Smooth muscle cell of the brain vasculature (primary cell): ENCODE measurements at places on chromosomes 12 and 14.

DNA sequence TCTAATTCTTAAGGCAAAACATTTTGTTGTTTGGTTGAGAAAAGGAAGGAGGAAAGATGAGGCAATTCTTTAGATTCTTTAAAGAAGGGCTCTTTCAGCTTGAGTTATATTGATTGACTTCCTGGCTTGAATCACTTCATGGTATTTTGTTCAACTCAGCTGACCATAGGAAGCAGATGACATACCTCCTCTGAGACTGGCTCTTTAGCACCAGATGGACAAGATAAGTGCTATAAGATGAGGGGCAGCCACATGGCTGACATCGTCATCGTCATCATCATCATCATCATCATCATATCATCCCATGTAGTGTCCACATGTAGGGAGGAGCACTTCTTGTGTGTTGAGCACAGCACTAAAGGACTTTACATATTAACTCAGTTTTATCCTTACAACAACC lies 81.3 kb downstream of the SSPN start:
- DNase-seq: no peak

DNA sequence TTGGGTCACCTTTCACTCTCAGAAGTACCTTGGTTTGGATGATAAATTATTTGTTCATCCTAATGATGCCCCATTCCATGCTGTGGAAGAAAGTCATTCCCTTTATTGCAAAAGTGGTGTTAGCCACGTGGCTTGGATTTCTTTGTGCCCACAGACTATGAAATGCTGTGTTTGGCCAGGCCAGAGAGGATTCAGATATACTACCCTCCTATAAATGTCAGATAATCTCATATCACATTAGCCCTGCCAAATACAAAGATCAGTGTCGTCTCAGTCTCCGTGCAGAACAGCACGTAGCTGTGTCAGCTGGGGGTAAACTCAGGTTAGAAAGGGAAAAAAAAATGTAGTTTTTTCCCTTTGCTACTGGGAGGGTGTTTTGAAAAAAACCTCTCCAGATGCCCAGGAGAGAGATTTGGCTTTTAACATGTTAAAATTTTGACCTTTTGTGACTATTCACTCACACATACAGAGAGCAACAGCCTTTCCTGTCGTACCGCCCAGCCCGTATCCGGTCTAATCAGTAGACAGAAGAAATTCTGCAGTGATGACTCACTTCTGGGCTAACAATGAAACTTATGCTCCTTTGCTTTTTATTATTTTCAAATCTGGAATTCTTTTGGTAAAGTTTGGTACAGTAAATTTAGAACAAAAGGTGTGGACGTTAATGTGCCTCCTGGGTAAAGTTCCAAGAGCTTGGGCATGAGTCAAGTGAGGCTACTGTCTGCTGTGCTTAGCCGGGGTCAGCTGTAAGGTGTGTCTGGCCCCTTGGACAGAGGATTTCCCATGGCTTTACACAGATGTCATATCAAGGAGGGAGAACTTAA lies 8.5 kb upstream of the PTPRB start:
- DNase-seq: peak; percentile 52

DNA sequence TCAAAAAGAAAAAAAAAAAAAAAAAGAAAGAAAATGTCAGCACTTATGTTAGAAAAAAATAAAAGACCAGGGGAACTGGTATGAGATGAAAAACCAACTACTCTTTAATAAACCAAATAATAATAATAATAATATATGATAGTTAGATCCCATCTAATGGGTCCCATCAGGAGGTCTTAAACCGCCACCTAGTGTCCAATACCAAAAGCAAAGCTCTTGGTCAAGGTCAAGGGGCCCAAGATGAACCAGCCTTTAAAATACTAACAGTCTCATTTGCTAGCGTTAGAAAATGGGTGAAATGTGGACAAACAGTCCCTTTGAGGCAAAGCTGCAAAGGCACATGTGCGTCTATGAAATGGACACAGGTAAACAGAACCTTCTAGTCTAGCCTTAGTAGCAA lies 12.3 kb downstream of the BRAP start:
- no peak for DNase-seq

DNA sequence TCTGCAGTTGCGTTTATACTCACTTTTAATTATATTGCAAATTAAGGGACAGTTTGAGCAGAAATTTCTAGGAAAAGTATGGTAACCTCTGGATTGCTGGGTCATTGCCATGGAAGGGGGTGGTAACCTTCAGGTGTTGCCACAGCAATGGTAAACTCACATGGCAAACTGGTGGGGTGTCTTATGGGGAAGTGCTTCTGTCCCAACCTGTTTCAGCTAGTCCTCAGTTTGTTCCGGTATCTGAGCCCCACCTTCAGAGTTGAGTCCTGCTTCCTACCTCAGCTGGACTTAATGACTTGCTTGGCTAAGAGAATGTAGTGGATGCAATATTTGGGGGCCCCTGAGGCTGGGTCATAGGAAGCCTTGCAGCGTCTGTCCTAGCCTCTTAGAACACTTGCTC lies 7.3 kb upstream of the CLMN start:
- DNase-seq: no peak

DNA sequence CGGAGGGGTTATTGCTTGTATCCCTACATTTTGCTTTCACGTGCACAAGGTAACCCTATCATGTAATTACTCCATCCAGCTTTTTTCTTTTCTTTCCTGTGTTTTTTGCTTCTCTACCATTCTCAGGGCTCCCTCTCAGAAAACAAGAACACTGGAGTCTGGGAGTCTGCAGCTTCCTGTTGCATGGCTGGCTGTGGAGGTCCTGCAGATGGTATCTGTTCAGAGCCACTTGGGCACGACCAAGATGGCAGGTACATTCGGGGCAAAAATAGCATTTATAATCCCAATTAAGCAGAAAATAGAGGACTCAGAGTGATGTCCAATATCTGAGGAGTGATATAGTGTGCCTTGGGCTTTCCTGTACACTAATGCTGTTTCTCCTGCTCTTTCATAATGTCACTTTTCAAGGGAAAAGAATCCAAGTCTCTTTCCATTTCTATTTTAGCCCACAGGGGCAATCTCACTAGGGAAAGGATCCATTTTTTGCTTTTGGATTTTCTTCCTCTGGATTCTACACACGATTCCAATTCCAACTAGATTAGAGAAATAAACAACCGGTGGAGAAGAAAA lies 3.2 kb upstream of the NUMB start:
- no peak for DNase-seq

GRCh38 chr12:130223767-130224244 lies 61.5 kb downstream of the FZD10 start:
- DNase-seq: no peak

DNA sequence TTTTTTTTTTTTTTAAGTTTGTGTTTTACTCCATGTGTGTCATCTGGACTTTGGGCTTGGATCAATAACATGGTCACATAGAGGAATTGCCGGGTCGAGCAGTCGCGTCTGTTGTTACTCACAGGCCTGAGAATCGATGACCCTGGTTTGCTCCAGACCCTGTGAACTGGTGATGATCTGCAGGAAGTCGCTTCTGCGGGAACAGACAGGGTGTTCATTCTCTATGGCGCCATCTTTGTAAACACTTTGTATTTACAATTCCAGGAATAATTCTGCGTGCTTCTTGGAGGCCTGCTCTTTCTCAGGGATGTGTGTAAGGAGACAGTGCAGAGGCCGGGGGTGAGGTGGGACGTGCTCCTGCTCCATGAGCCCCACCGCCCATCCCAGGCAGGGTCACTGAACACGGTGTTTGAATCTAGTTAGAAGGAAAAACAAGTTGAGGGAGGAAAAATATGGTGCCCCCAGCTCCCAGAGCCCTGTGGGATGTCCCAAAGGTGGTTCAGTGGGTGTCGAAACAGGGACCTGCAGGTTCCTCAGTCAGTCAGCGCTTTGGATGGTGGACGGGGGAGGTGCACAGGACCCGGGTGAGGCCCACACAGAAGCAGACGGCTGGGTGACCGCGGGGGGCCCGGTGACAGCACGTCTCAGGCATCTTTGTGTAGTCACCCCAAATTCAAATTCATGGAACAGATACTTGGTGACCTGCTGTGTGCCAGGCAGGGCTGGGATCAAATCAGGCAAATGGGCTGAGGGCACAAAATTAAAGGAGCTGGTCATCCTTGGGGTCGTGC lies 58.8 kb downstream of the ADGRD1 start:
- DNase-seq: no peak

- DNase-seq: no peak
Observed at GRCh38 chr12:52125476-52125900, 46.0 kb downstream of the SMIM41 start.

- DNase-seq: no peak
Observed at GRCh38 chr12:71071536-71072097, 86.2 kb downstream of the TSPAN8 start.

DNA sequence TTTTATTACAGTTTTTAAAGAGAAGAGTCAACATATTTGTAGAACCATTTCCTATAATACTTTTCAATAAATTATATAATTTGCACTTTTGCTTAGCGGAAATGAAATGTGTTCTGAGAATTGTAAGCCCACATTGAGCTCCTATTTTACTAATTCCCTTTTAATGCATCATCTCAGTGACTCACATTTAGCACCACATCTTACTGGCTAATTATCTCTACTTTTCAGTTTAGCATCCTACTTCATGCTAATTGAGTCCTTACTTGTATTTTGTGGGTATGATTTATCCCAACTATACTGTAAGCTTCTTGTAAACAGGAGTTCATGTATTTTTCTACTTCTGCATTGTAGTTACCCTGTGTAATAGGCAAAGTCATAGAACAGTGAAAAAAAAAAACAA lies 67.5 kb downstream of the TMX1 start:
- DNase-seq: no peak

- no peak for DNase-seq
Observed at GRCh38 chr12:51851413-51852124, 3.1 kb upstream of the FIGNL2 start.

- no peak for DNase-seq
Observed at GRCh38 chr14:99609245-99610170, 5.5 kb upstream of the CCDC85C start.

DNA sequence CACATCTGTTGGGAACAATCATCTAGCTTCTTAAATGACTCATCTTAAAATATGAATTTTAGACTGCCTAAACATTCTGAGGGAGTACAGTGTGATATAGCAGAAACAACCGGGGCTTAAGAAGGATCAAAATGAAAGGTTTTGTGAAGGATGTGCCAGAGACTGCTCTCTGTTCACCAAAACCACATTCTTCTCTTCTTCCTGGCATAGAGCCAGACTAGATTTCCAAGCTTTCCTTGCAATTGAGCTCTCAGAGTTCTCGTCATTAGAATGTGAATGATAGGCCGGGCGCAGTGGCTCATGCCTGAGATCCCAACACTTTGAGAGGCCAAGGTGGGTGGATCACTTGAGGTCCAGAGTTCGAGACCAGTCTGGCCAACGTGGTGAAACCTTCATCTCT lies 94.5 kb downstream of the LRRIQ1 start:
- no peak for DNase-seq

DNA sequence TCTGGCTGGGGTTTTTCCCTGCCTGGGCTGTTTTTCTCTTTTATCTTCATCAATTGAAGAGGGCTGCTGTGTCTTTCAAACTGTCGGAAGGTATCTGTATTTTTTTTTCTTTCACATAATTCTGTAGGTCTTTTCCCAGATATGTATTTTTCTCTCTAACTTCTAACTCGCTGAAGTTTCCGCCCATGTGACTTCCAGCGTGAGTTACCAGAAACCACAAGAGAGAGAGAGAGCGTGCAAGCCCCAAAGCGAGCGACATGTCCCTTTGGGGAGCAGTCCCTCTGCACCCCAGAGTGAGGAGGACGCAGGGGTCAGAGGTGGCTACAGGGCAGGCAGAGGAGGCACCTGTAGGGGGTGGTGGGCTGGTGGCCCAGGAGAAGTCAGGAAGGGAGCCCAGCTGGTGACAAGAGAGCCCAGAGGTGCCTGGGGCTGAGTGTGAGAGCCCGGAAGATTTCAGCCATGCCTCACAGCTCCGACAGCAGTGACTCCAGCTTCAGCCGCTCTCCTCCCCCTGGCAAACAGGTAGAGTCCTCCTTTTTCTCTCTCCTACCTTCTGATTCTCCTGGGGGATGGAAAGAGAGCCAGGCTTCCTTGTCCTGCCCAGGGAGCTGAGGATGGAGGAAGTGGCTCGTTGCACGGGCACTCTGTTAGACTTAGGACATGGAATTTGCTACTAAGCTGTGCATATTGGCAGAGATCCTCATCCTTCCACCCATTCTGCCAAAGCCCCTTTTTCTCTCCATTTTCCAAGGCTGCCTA lies at the start of gene BATF:
Gene BATF, plus strand, starts transcription at position 246 of the 759 bp plus-strand sequence. Its CDS starts 214 bp downstream, at position 460.
- no peak for DNase-seq

GRCh38 chr12:114685320-114685781 lies 1.4 kb upstream of the TBX3 start:
- no peak for DNase-seq

GRCh38 chr12:90543374-90543773 lies 411.6 kb downstream of the CCER1 start:
- DNase-seq: no peak

GRCh38 chr14:32169191-32169590 lies 32.7 kb upstream of the RNU6-7 start:
- no peak for DNase-seq

DNA sequence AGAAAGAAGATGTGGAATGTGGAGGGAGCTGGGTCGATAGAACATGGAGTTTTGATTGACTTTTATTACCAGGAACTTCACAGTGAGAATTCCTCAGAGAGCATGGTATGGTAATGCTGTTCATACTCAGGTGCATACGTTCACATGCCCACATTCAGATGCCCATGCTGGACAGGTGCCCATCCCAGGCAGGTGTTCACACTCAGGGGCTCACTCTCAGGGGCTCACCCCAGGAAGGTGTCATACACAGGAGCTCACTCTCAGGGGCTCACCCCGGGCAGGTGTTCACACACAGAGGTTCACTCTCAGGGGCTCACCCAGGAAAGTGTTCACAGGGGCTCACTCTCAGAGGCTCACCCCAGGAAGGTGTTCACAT lies 360.0 kb upstream of the SFSWAP start:
- no peak for DNase-seq

DNA sequence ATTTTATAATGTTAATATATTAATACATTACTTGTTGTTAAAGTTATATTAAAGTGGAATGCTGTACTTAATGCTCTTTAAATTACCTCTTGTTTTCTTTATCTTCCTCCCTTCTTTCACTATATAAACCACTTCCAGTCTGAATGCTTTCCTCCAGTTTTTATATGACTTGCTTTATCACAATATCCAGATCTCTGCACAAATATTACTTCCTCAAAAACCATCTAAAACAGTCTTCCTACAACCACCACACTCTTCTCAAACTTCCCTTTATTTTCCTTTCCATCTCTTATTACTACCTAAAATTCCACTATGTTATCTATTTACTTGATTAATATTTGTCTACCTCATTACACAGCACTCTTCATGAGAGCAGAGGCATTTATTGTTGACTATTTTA lies 956.6 kb downstream of the LRFN5 start:
- no peak for DNase-seq
